AG09309 (cell line): ENCODE measurements at places on chromosomes 11 and 22.

GRCh38 chr11:109526931-109527330, 104.9 kb downstream of the C11orf87 start:
- no peak for DNase-seq

DNA sequence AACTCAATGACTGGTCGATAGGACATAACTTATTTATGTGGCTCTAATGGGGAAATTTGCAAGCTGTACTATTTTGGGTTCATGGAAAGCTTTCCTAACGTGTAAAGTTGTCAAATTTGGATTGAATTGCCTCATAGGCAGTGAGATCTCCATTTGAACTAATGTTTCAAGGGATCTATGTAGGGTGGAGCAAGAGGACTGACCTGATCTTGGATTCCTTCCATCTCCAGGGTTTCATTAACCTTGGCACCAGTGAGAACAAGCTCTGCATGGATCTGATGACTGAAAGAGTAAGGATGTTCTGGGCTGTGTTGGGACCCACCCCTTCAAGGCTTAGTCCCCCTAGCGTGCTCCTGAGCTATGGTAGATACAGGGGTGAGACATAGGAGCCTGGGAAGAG, 2.1 kb downstream of the ACCSL start:
- no peak for DNase-seq

DNA sequence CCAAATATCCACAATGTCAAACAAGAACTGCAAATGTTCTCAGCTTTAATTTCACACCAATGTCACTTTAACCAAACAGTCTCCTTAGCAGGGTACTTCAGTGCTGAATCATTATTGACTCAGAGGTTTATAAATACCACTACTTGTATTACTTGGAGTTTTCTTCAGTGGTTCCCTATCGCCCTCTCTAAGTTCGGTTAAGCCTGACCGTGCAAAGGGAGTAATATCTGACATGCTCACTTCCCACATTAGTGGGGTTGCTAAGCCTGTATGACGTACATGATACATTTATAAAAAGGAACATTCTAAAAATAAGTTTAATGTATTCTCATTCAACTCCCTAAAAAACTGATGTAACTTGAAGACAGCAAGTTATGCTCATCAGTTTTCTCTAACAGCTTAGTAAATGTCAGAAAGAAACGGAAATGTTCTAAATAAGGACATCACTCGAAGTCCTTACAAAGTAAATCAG, 93.1 kb upstream of the ZC3H12C start:
- DNase-seq = peak; percentile 98

DNA sequence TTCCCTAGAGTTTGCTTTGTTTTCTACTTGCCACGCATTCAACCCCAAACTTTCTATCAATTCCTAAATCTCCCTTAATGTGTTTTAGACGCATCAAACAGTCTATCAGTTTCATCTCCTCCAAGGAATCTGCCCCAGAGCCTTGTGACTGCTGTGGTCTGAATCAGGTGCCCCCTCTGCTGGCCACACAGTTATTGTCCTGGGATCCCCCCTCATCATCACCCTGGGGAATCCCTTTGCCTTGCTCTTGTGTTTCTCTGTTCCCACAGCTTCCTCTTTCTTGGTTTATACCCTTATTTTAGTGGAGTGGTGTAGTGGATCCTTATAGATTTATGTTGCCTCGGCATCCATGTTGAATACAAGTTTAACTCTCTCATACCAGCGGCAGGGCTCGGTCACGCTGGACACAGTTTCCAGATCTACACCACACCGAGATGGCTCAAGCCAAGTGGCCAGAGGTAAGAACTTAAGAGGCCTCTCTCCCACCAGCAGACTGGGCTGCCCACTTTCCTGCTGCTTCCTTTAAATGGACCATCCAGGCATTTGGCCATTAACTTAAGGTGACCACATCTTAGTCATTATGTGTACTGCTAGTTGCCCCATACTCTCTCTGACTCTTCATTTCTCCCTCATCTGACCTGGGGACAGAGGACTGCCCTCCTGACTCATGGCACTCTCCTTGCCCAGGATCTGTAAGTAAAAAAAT, 8.2 kb downstream of the UPB1 start:
- no peak for DNase-seq

DNA sequence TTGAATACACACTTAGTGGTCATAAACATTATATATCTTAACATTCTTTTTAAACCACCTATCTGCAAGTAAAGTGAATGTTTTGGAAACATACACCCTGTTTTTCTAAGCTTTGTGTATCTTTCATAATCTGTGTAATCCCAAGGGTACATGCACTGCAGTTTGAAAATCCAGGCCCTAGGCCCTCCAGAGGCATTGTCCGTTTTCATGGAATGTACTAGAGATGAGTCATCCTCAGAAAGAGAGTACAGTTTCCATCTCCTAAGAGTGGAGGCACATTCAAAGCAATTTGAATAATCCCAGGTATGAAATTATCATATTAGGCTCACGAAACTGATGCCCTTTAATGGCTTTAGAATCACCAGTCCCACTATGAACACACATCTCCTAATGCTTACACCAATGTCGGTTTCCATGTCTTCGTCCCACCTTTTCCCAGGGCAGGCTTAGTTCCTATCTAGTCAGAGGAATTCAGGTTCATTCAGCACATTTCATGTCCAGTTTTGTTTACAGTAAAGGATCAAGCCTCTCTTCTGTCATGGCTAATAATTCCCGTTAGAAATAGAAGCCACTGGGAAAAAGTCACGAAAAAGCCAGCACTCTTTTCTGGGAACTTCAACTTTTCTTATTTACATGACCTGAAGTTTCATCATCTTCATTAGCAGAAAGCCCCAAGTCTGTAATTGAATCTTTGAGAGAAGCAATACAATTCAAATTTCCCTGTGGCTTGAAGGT, 39.5 kb upstream of the CD44 start:
- no peak for DNase-seq

GRCh38 chr22:41822317-41823057, 10.4 kb upstream of the SREBF2 start:
- peak; percentile 32 for DNase-seq

GRCh38 chr11:72821920-72822799, 7.9 kb downstream of the ATG16L2 start:
- DNase-seq = no peak

- DNase-seq = no peak
Observed at GRCh38 chr11:115712296-115712695, 208.1 kb upstream of the CADM1 start.

DNA sequence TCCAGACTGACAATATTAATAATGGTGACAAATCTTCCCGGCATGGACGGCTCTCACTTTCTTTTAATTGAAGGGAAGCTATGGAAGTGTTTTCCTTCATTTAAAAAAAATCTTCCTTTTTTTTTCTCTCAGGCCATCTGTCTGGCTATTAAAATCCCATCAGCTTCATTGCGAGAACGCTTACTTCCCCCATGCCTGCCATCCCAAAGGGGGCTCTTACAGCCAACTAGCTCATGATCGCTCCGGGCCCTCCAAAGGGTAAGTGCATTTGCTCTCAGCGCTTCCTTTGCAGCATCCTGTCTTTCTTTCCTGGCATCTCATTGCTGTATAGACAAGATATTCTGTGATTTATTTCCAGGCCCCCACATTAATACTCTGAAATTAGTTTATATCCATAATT, 20.7 kb downstream of the CACNG2 start:
- no peak for DNase-seq

GRCh38 chr22:25120761-25121212, 78.9 kb upstream of the CRYBB3 start:
- no peak for DNase-seq

DNA sequence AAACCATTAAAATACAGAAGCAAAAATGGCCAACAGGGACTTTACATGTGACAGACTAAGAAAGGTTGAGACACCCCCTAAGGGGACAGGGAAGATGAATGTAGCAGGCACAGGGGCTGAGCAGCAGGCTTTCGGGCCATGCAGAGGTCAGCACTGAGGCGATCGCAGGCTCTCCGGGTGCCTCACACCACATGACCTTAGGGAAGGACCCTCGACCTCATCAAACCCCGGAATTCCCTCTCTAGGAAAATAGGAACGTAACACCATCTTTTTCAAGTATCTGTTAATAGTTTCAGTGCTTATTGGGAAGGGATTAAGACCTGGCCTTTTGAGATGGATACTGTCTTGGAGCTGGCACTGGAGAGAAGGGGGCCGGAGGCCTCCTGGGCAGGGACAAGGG, 27.4 kb downstream of the OPCML start:
- no peak for DNase-seq

DNA sequence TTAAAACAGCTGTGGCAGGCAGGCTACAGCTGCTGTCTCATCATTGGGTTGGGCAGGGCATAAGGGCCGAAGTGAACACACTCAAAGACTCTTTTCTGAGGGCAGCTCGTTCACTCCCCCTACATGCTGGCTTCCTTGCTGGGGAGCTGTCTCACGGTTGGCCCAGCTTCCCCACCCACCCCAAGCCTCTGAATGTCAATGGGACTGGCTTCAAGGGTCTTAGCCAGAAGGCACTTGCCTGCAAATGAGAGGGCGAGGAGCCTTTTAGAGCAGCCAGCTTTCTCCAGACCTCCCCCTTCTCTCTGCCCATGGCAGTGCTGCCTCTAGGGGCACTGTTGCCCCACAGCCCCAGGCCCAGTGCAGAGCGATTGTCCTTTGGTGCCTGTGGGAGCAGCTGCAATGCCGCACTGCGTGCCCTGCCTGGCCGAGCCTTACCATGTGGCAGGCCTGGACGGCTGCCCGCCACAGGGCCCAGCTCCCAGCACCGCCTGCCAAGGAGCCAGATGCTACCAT, 94.7 kb upstream of the RASSF10 start:
- DNase-seq = peak; percentile 31

DNA sequence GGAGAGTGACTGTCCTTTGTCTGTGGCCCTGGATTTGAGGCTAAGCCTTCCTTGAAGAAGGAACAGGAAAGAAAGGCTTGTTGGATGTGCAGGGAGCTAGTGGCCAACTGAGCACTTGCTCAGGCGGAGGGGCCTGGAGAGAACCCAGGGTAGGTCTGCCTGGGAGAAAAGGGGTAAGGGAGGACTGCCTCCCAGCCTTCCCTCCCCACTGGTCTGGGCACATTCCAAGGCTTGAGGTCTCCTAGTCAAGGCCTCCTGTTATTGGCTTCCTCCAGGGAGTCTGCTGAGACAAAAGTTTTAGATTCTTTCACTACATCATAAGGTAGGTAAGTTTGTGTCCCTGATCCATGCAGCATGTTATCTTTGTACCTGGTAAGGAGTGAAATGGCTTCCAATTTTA, 15.2 kb downstream of the KCNQ1OT1 start:
- DNase-seq = no peak

DNA sequence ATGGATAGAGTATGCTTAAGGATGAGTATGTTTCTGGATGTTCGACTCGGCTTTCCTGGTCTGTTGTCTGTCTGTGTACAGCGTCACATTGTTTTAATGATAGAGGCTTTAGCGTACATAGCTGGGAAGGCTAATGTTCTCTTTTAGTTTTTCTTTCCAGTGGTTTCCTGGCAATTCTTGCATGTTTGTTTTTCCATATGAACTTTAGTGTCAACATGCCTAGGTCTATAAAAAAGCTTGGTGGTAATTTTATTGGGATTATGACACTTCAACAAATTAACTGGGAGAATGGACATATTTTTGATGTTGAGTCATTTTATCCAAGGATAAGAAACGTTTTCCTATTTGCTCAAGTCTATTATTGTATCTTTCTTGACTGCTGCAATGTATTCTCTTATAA, 17.6 kb downstream of the F2 start:
- peak; percentile 40 for DNase-seq

GRCh38 chr11:119706887-119707286, 22.1 kb downstream of the NECTIN1 start:
- DNase-seq = no peak

DNA sequence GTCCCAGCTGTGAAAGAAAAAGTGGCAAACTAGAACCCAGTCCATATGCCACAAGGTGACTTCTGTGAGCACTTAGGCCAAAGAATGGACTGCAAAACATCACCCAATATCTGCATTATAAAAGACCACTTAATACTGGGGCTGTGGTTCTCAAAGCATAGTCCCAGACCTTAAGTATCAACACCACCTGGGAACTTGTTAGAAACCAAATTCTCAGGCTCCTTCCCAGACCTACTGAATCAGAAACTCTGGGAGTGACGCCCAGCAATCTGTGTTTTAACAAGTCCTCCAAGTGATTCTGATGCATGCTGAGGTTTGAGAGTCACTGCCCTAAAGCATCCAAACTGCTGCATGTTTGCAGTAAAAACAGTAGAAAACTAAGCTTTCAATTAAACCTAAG, 81.3 kb downstream of the SERGEF start:
- DNase-seq = peak; percentile 21

- no peak for DNase-seq
Observed at GRCh38 chr11:18277565-18278271, 11.7 kb downstream of the SAA1 start.

DNA sequence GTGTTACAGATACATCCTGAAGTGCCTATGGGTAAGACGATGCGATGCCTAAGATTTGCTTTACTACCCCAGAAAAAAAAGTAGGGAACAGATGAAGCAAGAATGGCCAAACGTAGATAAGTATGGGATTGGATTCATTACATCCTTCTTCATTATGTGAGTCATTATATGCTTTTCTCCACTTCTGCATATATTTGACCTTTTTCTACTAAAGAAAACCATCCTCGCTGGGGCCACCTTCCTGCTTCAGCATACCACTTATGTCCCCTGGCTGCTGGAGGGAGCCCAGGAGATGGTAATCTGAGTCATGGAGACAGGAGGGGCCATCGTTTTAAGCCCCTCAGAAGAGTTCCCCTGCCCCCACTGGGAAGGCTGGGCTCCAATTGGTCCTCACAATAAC, 14.4 kb upstream of the KLHL35 start:
- no peak for DNase-seq

GRCh38 chr11:11000579-11001283, 142.9 kb upstream of the ZBED5 start:
- DNase-seq = no peak
